G401 (cell line): ENCODE measurements at places on chromosomes 16 and 17.

DNA sequence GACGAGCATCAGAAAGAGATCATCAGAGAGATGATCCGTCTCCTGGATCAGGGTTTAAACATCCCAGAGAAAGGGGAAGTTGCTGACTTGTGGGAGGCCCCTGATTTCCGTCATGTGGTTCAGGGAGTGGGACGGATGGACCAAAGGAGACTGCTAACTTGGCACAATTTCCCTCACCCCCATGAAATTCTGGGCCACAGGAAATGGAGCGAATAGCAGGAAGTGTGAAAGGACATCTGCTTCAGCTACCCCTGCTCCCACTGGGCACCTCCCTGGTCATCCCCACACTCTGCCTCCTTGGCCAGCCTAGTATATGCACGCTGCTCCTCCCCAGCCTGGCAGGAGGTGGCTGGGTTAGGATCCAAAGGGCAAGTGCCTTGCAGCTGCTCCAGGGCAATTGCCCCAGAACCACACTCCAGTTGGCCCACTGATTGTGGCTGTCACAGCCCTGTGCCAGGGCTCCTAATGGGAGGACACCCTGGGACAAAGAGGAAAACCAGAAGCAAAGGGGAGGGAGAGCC, 1.3 kb downstream of the ARRB2 start:
- DNase-seq, result peak; percentile 65

DNA sequence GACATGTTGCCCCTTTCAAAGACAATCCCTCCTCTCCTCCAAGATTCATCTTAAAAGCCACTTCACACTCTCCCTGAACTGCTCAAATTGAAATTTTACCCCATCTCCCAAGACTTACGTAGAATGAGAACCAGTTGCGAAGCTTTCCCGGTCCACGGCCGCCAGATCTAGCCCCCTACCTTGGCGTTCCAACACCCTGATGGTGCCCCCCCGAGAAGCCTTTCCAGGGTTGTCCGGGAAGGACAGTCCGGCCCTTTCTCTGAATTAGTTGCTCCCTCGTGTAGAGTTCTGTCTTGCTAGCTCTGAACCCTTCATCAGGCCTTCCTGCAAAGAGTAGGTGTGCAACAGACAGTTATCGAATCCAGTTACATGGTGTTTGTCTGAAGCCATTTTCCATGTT, 60.0 kb upstream of the DNAH17 start:
- DNase-seq, result no peak

DNA sequence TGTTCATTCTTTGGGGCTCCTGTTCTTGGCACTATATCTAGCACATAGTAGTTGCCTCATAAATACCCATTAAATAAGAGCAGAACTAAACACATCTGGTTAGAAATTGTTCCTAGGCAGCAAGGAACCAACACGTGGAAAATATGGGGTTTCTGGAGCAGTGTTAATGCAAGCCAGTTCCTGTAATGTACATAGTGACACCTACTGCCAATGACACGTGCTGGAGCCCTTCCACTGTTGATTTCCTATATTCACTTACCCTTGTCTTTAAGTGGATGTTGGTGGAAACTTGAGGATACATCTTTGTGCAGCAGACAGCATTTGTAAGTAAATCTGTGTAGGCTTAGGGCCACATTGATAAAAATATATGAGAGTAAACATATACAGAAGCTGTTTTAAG, 1.6 kb upstream of the IRF8 start:
- DNase-seq, result no peak

DNA sequence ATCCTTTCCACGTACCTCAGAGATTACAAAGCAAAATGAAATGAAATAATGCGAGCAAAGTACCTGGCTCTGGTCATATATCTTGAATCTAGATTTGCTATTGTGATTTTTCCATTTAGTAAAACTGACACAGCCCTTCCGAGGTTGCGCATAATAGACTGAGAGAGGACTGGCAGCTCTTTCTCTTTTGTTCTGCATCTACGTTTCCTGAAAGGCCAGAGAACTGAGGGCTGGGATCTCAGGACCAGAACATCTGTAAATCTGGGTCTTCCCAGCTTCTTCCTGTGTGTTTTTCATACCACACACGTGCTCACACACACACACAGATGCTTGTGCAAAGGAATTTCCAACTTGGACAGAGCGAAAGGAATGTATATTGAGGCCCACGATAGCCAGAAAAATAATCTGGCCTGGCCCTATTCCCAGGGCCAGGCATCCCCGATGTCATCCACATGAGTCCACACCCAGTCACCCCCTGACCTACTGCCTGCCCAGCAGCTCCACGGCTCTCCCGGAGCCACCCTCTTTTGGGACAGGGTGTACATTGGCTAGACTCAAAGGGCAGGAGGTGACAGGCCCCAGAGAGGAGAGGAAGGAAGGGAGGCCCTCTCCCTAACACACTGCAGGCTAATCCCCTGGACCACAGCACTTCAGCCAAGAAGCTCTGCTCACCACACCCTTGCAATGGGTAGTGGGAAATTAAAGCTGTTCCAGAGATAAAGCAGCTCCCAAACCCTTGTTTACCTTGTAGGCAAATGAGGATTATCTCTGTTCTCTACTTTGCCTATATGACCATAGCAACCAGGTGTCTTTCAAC, 41.8 kb downstream of the NOL11 start:
- no peak for DNase-seq

- no peak for DNase-seq
These were observed 1.8 kb downstream of the SLC12A4 start for GRCh38 chr16:67966549-67967182.

DNA sequence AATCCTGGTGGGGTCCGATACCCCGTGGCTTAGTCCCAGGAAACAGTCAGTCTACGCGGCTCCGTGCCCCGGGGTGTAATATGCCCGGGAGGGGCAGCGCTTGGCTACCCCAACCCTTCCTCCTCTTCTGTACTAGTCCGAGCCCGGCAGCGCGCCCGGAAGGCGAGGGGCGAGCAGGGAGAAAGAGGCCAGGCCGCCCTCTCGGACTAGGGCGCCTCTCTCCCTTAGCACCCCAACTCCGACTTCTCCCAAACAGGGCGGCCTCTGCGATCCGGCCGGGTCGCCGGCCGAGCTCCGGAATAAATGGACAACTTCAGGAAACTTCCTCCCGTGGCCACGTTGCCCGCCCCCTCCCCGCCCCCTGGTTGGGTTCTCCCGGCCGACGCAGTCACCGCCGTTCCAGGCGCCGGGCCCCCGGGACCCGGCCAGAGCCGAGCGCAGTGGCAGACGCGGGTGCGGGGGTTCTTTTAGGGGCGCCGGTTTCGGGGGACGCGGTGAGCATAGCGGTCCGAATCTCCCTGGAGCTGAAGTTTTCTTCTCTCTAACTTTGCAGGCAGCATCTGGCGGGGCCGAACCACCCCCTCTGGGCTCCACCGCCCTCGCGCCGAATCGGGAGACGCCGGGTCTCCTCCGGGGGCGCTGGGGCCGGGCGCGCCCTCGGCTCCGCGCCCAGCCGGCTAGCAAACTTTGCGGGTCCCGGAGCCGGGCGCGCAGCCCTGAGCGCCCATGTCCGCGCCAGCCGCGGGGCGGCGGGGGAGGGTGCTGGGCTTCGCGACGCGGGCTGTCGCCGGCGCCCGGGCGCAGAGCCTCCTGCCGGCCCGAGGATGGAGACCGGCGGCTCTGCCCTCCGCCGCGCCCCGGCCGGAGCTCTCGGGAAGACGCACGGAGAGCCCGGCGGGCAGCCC, at the start of gene SDK2:
SDK2 (minus strand) TSS at position 301 of the 905 bp plus-strand sequence. CDS start 357 bp downstream, outside the sequence.
- DNase-seq, result no peak

DNA sequence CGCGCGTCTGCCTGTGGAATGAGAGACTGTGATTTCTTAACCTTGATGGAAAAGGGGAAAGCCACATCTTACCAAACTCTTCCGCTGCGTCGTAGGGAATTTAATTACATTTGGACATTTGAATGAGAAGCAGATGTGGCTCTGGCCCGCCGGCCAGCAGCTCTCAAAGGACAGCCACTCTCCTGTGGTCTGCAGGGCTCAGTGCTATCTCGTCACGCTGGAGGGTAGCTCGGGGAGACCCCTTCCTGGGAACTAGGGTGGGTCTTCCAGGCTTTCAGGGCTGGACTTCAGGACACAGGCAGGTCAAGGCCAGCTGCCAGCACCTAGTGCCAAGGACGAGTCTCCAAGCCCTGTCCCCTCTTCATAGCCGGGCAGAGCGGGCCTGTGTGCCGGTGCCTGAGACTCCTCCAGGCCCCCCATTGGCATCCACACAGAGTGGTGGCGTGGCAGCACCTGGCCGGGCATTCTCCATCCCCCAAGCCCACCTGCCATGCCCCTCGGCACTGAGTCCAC, 15.9 kb upstream of the TBX2 start:
- no peak for DNase-seq

DNA sequence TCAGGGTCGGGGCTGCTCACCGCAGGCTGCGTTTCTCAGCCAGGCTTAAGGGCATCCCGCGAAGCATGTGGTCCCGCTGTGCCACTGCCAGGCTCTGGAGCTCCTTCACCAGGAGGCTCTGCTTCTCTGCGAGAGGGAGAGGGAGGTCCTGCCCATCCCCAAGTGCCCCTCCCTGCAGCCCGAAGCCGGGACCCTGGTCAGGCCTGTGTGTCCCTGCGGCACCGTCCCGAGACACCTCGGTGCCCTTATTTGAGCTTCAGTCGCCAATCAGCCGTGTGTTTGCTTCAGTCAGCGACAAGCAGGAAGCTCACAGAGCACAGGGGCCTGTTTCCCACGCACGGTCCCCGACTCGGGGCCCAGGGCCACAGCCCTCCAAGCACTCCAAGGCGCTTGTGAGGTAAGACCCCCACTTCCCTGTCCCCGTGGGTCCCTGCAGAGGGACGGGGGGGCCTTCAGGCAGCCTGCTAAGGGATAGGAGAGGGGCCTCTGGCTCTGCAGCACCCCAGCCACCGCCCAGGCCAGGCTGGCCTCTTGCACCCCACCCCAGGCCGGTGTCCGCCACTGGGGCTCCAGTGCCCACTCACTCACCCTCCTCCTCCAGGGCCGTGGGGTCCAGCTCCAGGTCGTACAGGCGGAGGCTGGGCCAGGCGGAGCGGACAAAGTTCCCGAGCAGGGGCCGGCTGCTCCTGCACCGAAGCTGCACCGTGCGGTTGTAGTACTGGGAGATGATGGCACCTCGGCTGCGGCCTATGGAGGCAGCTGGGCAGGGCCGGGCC, 3.2 kb downstream of the TMC6 start:
- no peak for DNase-seq

- no peak for DNase-seq
These were observed 63.9 kb downstream of the SHISA9 start for GRCh38 chr16:12965274-12965804.

DNA sequence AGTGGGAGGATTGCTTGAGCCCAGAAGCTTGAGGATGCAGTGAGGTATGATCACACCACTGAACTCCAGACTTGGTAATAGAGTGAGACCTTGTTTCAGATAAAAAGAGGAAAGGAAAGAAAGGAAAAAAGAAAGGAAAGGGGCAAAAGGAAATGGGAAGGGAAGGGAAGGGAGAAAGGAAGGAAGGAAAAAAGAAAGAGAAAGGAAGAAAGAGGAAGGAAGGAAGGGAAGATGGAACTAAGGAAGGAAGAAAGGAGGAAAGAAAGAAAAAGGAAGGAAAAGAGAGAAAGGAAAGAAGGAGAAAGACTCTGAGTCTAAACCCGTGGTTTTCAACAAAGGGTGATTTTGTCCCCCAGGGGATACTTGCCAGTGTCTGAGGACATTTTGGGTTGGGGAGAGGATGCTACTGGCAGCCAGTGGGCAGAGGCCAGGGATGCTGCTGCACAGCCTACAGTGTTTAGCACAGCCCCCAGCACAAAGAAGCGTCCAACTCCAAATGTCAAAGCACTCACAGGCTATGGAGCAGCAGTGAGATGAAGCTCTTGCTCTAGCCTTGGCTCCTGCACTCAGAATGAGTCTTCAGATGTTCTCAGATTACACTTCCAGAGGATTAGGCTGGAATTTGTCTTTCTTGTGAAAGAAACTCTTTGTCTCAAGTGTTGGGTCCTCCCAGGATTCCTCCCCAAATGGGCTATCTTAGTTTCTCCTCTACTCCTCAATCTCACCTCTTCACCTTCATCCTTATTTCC, 64.2 kb downstream of the BMERB1 start:
- DNase-seq, result no peak

DNA sequence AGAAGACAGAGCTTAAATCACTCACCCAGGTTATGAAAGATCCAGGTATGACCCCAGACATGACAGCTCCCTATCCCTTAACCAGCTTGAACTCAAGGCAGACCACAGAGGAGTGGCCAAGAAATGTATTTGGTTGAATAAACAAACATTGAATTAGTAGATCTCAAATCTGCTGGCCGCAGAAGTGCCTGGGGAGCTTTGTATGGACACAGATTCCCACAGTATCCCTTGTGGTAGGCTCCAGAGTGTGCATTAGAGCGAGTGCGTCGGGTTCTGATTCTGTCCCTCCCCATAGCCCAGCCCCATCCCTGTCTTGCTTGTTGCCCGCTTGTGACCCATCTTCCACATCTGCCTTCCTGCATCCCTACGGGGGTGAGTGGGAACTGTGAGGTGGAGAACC, 118.8 kb upstream of the FOXF1 start:
- no peak for DNase-seq

DNA sequence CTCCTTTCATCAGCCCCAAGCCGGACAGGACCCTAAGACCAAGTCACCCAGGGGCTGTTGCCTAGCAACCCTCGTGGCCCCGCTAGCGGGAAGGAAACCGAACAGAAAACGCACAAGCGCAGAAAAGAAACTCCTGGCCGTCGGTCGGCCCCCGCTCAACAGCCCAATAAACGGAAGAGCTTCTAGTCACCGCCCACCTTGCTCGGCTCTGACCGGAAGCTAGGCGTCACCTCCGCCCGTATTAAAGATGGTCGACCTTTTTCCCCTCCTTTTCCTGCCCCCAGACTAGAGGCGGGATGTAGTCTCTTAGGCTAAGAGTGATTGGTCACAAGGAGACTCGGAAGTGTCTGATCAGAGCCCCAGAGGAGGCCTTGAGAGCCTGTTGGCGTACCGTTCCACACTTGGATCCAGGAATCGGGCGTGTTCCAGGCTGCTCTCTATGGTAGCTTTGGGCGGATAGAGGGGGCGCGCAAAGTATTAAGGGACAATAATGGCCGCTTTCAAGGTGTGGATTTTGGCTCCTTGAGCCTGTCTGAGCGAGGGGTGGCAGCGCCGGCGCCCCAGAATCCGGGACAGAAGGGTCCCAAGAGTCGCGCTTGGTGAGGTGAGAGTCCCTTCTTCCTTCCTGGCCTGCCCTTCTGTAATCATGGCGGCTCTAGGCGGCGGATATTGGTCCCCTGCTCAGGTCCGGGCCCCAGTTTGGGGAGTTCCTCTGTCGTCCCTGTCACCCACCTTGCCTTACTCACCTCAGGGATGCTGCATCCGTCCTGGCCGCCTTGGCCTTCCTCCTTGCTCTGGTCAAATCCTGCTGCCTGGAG, at the start of the genes DHX38 and TXNL4B:
DHX38 (plus strand) TSS at position 400 of the 818 bp plus-strand sequence. CDS start 2,311 bp downstream, outside the sequence.
TXNL4B (minus strand) TSS at position 173 of the 818 bp plus-strand sequence. CDS start 2,871 bp downstream, outside the sequence.
- peak; percentile 100 for DNase-seq
